ENCODE measurements at places on chromosomes 1 and 21. TPM values are rescaled to one million over a fixed set of nuclear protein-coding genes. Genes with fewer than 3 reads are reported as not detected.

Gene HES5
- not detected for polyA plus RNA-seq

DNA sequence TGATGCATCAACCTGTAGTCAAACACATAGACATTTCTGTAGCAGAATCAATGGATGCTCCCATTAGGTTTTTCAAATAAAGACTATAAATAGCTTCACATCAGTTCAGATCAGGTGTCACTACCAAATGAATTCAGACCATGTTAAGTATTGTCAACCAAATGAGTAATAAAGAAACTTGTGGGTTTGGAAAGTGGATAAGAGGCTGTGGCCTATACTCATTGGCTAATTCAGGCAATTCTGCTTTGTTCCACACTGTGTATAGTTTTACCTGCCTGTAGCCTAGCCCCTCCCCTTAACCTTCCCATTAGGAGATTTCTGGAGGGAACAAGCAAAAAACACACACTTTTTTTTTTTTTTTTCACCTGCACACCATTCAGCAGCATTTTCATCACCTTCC is 321.2 kb downstream of the HLX start:
- DNase-seq: no peak

DNA sequence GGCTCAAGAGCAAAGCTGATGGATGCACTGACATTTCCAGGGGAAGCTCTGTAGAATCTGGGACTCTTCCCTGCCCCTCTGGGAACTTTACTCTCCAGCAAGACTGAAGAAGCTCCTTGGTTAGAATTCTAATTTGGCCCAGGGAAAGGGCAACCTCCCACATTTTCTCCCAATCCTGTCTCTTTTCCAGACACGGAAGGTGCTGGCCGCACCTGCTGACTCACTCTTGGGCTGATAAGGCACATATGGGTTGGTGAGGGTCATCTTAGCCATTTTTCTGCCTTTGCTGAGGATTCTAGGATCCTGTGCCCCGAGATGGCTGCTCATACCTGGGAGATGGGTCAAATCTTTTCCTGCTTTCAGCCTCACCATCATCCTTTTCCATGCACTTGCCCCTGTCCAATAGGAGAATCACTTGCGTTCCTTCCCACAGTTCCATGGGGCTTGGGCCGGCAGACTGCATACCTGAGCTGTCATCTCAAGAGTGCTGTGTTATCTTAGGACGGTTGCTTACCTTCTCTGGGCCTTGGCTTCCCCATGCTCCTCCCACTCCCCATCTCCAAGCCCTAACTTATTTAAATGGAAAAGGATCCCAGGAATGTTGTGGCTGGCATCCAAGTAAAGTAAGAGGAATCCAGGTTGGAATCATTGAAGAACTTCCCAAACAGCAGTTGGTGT is 1.3 kb downstream of the TINAGL1 start:
- no peak for DNase-seq

GRCh38 chr1:26864610-26865480 is 1.9 kb downstream of the SFN start:
- DNase-seq: peak; percentile 99

GRCh38 chr1:110462964-110463363 is 12.0 kb downstream of the PROK1 start:
- peak; percentile 22 for DNase-seq

GRCh38 chr1:116764906-116765862 is 11.0 kb downstream of the CD2 start:
- DNase-seq: no peak

- DNase-seq: no peak
These were observed 107.1 kb downstream of the TAS1R2 start for GRCh38 chr1:18752409-18752808.

GRCh38 chr1:91120936-91121335 is 99.1 kb upstream of the ZNF644 start:
- no peak for DNase-seq
